ENCODE measurements at places on chromosomes 5 and 9. TPM values are rescaled to one million over a fixed set of nuclear protein-coding genes. Genes with fewer than 3 reads are reported as not detected.

Gene ZNF462
- total RNA-seq: 30.5 TPM

Gene SPAAR
- total RNA-seq: 6.3 TPM

Gene GGTA1
- total RNA-seq: 15.2 TPM

Gene CDKN2A
- not detected for total RNA-seq

Gene EPB41L4B
- 30.4 TPM for total RNA-seq

Gene RASGEF1C
- 0.67 TPM for total RNA-seq

Gene SLC34A1
- total RNA-seq: not detected

Gene PFN3
- not detected for total RNA-seq

Gene PCA3
- total RNA-seq: not detected

Gene CDH12
- not detected for total RNA-seq

Gene TEK
- 16.7 TPM for total RNA-seq

Gene NSG2
- not detected for total RNA-seq

Gene DND1
- 0.51 TPM for total RNA-seq

Gene KCNIP1
- not detected for total RNA-seq

Gene AMBP
- not detected for total RNA-seq

Gene IL6ST
- total RNA-seq: 263 TPM

Gene LTC4S
- 11.1 TPM for total RNA-seq

Gene PLGRKT
- total RNA-seq: 17.6 TPM

Gene CA9
- total RNA-seq: 5.5 TPM

Gene GPR150
- total RNA-seq: not detected

Gene CDO1
- 24.7 TPM for total RNA-seq

Gene ORM1
- total RNA-seq: not detected

Gene CCL27
- total RNA-seq: not detected

Gene IFNA21
- not detected for total RNA-seq

Gene BASP1
- total RNA-seq: 18.4 TPM

Gene NR5A1
- not detected for total RNA-seq

Gene PRELID1
- total RNA-seq: 44.3 TPM

Gene FAM200C
- total RNA-seq: 4.2 TPM

Gene IL5
- total RNA-seq: not detected

Gene CCDC152
- 0.89 TPM for total RNA-seq

Gene GDNF
- 0.31 TPM for total RNA-seq

Gene LCP2
- total RNA-seq: 3.9 TPM

Gene AQP7
- 74.9 TPM for total RNA-seq

Gene ABO
- 1.1 TPM for total RNA-seq

Gene C9orf153
- total RNA-seq: not detected

Data from right atrium auricular region (tissue), 2 donors.